GM12864 (cell line): ENCODE measurements at places on chromosomes 16 and 17.

GRCh38 chr17:4539025-4539424 is 16.2 kb downstream of the MYBBP1A start:
- no peak for DNase-seq

DNA sequence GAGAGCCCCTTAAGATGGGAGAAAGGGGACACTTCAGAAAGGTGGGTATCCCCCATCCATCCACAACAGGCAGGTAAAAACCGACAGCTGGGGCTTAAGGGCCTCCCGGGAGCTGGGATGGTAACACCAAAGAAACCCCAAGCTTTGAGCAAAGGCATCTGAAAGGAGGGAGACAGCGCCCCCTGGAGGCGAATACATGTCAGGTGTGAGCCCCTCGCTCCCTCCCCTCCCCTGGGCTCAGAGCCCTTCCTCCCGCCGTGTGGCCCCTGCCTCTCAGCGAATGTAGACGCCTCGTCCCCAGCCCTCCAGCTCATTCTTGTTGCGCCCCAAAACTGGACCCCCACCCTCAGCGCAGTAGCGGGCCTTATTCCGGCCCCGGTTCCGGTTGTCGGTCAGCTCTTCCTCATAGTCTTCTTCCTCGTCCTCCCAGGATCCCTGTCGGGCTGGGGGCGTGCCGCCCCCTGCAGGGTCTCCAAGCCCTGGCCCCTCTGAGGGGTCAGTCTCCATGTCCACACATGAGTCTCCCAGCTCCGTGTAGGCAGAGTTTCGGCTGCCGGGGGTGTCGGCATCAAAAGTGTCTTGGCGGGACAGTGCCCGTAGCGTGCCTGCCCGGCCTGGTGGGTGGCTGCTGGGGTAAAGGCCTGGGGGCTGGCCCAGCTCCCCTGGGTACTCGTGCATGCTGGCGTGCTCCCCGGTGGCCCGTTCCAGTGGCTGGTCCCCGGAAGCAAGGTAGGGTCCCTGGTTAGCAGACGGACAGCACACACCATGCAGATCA is 9.1 kb upstream of the ARL5C start:
- DNase-seq = no peak

- DNase-seq = no peak
Measured at GRCh38 chr17:72715906-72716572, 376.4 kb downstream of the SLC39A11 start.

GRCh38 chr17:2825253-2825970 is 29.2 kb downstream of the RAP1GAP2 start:
- no peak for DNase-seq

DNA sequence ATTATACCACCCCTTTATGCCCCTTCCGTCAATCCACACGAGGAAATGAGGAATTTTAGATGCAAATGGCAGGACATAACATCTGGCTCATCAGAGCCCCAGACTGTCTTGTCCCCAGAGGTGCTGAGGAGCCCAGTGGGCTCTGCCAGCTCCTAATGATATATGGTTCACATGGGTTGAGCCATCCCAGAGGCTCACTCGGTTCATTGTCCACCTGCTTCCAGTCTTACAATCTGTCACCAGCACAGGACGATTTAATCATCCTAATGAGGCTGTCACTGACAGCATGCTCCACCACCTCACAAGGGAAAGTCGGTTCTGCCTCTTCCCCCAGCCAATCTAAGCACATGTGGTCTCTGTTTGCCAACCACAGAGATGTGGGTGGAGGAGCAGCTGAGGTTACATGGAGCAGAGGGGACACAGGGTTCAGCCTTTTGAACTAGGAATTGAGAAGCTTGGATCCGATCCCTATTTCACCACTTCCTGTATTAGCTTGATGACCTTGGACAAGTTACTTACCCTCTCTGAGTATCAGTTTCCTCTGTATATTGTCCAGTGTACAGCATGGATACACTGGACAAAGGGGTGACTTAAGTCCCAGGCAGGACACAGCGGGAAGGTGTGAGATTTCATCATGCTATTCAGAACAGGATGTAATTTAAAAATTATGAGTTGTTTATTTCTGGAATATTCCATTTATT is 27.0 kb upstream of the DHX8 start:
- no peak for DNase-seq
